Activated CD8-positive, alpha-beta memory T cell treated with anti-CD3 and anti-CD28 coated beads for 24 hours (primary cell): ENCODE measurements at places on chromosomes 2 and 18.
A peak's percentile ranks its signal among the peaks of the same experiment; 100 is the strongest.

- DNase-seq, result peak; percentile 21
Observed at GRCh38 chr2:46375566-46376125, 78.4 kb downstream of the EPAS1 start.

- no peak for DNase-seq
Observed at GRCh38 chr2:30503695-30504052, 56.6 kb downstream of the LCLAT1 start.

GRCh38 chr2:188659656-188660406 lies 314.3 kb upstream of the COL3A1 start:
- DNase-seq, result no peak

DNA sequence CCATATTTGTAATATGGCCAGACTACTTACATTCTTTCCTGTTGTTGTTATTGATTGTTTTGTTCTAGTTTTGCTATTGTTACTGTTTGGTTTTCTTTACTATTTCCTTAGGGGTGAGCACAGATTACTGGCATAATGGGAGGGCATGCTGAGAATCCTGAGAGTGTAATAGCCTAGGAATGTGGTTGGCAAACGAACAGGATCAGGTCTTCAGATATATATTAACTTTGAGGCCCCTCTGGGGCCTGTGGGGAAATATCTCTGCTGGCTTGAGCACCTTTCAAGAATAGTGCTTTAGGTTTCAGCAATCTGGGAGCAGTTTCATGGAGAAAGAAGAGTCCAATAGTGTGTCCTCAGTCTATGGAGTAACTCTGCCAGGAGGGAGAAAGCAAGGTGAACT lies 144.4 kb downstream of the THSD7B start:
- no peak for DNase-seq

GRCh38 chr18:48417985-48418384 lies 8.8 kb upstream of the ZBTB7C start:
- DNase-seq, result no peak

GRCh38 chr2:84674586-84674985 lies 158.3 kb downstream of the DNAH6 start:
- no peak for DNase-seq

DNA sequence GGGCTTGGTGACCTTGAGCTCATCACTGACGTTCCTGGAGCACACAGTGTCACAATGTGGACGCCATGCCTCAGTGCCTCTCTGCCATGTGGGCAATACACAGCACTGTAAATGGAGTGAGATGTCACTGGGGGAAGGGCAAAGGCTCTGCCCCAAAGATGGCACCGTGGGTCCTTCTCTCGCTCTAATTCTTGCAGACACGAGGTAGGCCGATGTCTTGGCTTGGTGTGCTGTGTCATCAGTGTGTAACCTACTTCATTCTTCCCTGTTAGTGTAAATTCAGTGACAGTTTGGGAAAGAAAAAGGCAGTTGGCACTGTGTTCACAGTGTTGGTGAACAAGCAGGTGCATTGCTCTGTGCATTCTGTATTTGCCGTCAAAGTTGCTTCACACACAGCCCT lies 309.3 kb upstream of the MYT1L start:
- DNase-seq, result peak; percentile 47

- DNase-seq, result no peak
Observed at GRCh38 chr2:208511573-208511972, 105.0 kb downstream of the PTH2R start.

DNA sequence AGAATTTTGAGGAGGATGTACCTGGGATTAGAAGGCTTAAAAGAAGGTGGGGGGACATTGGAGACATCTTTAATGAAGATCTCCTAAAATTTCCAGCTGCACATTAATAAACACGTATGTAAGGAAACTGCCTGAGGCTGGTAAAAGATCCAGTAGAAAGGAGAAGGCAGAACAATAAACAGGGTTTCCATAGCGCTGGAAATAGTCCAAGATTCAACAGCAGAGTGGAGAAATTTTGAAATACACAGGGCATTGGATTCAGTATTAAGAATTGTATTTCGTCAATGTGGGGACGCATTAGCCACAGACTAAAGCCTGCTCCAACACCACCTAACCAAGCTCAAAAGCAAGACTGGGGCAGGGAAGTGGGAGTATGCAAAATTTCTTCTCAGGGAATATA lies 606.9 kb upstream of the NRXN1 start:
- no peak for DNase-seq

DNA sequence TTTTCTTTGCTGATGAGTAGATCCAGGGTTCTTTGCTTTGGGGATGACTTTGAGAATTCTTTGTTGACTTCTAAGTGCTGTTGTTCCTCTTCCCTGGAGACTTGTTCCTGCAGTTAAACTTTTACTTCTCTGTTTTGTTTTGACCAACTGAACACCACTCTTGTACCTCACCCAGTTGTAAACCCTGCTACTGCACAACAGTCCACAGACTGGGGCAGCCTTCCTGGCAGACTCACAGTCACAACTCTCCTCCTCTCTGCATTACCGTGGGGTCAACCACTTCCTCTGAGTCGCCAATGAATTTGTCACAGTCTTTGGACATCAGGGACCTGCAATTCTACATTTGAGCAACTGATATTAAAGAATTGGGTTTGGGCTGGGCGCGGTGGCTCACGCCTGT lies 3.8 kb upstream of the SLC8A1 start:
- no peak for DNase-seq

DNA sequence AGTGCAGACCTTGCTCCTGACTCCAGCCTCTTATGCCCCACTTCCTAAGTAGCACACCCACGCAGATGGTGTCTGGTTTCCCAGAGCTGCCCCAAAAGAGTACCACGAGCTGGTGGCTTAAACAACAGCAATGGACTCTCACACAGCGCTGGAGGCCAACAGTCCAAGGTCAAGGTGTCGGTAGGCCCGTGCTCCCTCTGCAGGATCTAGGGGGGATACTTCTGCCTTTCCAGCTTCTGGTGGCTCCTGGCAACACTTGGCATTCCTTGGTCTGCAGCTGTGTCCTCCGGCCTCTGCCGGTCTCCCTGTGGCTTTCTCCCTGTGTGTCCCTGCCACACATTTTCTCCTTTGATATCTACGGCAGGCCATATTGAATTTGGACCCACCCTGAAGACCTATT lies 99.0 kb downstream of the TSHZ1 start:
- no peak for DNase-seq

- no peak for DNase-seq
Observed at GRCh38 chr2:29033172-29033571, 41.2 kb downstream of the PCARE start.

DNA sequence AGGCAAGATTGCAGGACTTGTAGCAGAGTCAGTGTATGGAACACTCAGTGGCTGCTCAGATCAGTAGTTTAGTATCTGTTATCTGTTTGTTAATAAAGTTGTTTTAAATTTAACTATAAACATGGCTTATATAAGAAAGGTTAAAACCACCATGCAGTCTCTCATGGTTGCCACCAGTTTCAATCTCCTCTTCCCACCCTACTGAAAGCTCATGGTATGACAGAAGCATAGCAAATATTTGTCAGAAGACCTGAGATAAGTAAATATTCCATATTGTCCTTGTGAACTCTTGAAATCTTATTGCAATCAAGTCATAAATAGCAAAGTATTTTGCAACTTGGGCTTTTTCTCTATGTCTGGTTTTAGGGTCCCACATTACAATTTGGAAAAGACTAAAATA lies 2.1 kb upstream of the COL5A2 start:
- DNase-seq, result no peak

DNA sequence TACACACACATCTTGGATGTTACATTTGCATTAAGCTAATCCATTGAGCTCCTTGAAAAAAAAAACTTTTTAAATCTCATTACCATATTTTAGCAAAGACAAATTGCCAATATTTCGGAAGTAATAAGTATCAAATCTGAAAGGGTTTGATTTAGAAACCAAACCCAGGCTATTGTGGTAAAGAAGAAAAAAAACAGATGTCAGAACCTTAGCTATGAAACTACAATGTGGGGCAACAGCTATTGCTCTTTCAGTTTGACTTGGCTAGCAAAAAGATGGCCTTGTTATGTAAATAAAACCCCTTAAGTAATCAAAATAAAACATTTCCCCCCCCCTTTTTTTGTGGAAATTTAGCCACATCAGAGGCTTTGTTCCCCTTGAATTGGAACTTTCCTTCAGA lies 41.2 kb upstream of the REG3A start:
- no peak for DNase-seq

- no peak for DNase-seq
Observed at GRCh38 chr2:86632672-86633071, 9.0 kb upstream of the RNF103 start.

GRCh38 chr18:75926811-75927210 lies 499.3 kb upstream of the SMIM21 start:
- no peak for DNase-seq

- DNase-seq, result no peak
Observed at GRCh38 chr18:64438178-64438577, 289.3 kb upstream of the LINC00305 start.

- no peak for DNase-seq
Observed at GRCh38 chr18:23460285-23461273, 7.5 kb downstream of the RIOK3 start.

DNA sequence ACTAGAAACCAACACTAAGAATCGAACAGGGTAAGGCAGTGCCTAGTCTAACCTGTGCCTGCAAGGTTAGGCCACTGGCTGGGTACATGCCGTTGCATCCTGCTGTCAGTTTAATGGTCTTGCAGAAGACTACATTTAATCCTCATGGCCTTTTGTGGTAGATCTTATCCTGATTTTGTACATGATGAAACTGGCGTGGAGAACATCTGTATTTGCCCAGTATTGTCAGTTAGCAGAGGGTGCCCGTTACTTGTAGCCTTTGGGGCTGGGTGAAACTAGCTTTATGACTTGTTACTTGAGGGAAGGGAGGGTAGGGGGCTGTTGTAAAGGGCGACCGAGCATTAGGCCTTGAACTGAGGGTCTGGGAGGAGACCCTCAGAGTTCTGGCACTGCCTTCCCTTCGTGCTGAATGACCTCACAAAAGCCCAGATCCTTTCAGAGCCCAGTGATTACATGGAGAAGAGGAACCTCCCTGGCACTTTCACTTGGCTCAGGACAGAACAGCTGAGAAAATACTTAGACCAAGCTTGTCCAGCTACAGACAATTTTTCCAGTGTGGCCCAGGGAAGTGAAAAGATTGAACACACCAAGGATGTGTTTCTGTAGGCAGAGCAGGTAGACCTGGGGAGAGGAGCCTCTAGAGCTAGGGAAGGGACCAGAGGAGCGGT lies 19.5 kb downstream of the SLC20A1 start:
- peak; percentile 54 for DNase-seq

DNA sequence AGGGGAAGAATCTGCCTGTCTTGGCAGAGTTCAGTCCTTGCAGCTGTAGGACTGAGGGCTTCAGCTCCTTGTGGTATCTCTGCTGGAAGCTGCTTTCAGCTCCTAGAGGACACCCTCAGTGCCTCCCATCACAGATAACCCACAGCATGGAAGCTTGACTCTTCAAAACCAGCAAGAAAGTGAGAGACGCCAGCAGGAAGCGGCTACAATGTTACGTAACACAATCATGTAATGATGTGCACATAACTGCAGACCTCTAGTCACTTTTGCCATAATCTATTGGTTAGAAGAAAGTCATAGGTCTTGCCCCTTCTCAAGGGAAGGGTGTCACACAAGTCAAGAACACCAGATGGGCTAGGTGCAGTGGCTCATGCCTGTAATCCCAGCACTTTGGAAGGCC lies 69.1 kb upstream of the AFF3 start:
- DNase-seq, result no peak

GRCh38 chr2:184560603-184561002 lies 37.7 kb upstream of the ZNF804A start:
- DNase-seq, result no peak

DNA sequence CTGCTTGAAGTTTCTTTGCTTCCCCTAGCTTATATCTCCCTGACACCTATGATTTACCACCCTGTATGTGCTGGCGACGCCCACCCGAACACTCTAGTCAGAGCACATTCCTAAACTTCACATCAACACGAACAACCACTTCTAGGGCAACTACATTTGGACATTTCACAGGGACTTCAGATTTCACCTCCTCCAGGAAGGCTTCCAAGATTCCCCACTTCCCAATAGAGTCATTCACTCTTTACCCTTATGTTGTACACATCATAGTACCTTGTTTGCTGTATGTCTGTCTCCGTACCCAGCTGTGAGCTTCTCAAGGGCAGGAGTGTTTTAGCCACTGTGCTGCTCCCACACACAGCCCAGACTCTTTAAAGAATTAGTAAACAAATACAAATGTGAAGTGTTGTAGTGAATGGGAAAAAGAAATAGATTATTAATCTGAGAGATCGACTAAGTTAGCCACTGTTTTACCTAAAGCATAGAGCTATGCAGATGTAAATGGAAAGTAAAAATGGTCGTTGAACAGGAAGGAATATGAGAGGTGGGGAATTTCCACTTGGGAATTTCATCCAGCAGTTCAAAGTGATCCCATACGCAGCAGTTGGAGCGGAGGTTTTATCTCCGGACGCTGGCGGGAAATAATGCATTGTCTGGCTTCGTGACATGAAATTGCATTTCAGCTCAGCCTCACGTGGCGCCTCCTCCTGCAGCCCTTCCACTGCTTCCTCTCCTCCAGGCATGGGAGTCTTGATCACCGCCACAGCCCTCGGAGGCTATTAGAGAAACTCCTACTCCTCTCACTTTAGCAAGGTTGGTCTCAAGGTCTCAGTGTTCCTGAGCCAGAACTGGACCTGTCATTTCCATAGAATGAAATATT lies 233.4 kb upstream of the COPS8 start:
- DNase-seq, result no peak

- DNase-seq, result no peak
Observed at GRCh38 chr18:27165412-27165811, 19.7 kb downstream of the CHST9 start.

- DNase-seq, result no peak
Observed at GRCh38 chr2:173192071-173192470, 116.4 kb downstream of the MAP3K20 start.

GRCh38 chr2:240745456-240745855 lies 53.8 kb downstream of the AQP12A start:
- DNase-seq, result no peak

DNA sequence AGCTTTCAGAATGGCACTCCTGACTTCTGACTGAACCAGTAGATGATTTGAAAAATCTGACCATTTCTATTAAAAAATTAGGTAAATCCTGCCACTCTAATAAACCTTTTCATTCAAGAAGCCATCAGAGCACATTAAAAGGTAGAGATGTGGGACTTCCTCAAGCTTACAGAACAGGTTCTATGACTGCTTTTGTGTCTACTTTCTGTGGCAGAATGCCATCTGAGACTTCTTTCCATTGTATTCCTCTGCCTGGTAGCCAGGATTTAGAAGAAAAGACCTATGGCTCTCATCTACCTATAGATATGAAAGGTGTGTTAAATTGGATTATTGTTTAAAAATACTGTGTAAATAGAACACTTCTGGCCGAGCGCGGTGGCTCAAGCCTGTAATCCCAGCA lies 99.9 kb upstream of the NABP1 start:
- DNase-seq, result no peak

GRCh38 chr2:115484486-115484885 lies 1042.0 kb downstream of the DPP10 start:
- DNase-seq, result no peak

DNA sequence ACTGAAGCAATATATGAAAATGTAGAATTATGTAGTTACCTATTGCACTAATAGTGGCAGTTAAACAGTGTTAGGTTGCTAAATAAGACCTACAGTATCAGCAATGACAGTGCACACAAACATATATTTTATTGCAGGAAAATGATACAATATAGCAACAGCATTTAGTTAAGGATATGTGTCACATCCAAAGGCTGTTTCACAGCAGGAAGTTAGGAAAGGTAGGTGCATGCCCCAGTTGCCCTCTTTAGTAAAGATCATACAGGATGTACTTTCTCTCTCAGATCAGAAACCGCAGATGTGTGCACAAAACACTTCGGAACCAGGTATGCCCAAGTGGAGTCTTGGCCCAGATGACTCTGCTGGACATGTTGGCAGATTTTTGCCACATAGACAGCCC lies 444.1 kb downstream of the XIRP2 start:
- DNase-seq, result no peak

- DNase-seq, result no peak
Observed at GRCh38 chr2:237344942-237345341, 69.0 kb downstream of the COL6A3 start.
